Esophagus squamous epithelium (tissue), 5 donors: ENCODE measurements at places on chromosomes 12 and 14.

- DNase-seq, result no peak
These were observed 14.8 kb upstream of the C12orf50 start for GRCh38 chr12:88044035-88044434.

GRCh38 chr14:100066962-100067361, 1.7 kb downstream of the EVL start:
- no peak for DNase-seq

- DNase-seq, result no peak
These were observed 168.5 kb downstream of the NAV3 start for GRCh38 chr12:77999074-77999715.

GRCh38 chr14:89247457-89248122, 169.4 kb downstream of the FOXN3 start:
- DNase-seq, result no peak

DNA sequence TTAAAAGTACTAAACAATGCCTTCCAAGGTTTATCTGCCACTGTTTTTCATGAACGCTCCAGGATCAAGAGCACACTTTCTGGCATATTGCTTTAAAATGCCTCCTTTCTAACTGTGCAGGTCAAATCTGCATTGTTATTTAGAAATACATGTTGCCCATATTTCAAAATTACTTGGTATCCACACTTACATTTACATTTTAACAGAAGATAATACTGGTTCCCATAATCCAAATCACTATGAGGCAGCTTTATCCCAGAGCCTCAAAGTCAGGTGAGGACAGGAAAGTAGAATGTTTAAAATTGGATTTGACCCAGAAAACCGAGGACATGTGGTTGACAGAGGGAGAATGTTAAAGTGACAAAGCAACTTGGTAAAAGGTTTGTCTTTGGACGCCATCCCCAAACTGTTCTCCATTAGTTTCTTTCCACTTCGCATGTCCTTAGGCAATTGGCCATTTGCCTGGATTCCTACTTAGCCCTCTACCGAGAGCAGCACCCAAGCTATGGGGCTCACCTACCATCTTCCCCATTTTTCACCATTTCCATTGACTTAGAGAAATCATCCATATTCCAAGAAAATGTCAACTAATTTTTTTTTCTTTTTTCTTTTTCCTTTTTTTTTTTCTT, 353.0 kb downstream of the PAWR start:
- DNase-seq, result no peak
